ENCODE measurements at places on chromosomes 2 and 18. TPM values are rescaled to one million over a fixed set of nuclear protein-coding genes. Genes with fewer than 3 reads are reported as not detected.

DNA sequence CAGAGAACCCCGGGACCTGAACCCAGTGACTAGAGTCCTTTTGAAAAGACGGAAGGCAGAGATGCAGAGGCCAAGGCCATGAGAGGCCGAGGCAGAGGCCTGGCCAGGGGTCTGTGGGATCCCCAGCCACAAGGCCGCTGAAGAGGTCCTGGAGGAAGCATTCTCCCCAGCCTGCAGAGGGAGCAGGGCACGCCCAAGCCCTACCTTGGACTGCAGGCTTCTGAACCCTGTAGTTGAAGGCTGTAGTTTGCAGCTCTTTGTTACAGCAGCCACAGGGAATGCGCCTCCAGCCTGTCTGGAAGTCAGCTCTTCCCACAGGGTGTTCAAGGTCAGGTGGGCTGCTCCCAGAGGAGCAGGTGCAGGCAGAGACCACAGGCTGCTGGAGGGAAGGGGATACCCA, 22.1 kb upstream of the PXDN start:
- no peak for DNase-seq

DNA sequence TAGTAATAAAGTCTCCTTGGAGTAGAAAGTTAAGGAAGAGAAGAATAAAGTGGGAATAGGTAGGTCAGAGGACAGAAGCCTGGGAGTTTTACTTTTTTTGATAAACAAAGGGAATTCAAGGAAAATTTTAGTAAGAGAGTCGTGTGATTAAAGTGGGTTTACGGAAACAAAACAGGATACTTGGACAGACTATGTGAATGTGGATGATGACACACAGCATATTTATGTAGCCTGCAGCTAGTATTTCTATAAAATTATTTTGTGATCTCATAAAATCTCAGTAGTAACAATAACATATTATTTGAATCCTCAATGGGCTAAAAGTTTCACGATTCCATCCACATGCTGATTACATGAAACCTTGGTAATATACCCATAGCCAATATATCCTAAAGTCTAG, 450.7 kb upstream of the PIK3C3 start:
- no peak for DNase-seq

- no peak for DNase-seq
Observed at GRCh38 chr2:112798979-112799975, 15.0 kb upstream of the IL1A start.

DNA sequence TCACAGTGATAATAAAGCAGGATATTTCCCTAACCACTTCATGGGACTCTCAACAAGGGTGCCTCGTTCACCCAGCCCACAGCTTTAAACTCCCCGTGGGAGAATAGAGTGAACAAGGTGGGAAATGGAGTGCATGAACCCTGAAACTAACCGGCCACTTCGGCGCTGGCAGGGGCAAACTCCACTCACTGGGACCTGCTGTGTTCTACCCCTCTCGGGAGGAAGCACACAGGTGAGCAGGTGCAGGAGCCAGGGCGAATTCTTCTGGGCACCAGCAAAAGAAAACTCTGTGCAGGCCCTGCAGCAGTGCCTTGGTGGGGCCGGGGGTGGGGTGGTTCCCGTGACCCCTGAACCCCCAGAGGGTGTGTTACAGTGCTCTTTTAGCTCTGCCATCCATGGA, 2029.1 kb upstream of the LRRTM1 start:
- DNase-seq, result no peak

DNA sequence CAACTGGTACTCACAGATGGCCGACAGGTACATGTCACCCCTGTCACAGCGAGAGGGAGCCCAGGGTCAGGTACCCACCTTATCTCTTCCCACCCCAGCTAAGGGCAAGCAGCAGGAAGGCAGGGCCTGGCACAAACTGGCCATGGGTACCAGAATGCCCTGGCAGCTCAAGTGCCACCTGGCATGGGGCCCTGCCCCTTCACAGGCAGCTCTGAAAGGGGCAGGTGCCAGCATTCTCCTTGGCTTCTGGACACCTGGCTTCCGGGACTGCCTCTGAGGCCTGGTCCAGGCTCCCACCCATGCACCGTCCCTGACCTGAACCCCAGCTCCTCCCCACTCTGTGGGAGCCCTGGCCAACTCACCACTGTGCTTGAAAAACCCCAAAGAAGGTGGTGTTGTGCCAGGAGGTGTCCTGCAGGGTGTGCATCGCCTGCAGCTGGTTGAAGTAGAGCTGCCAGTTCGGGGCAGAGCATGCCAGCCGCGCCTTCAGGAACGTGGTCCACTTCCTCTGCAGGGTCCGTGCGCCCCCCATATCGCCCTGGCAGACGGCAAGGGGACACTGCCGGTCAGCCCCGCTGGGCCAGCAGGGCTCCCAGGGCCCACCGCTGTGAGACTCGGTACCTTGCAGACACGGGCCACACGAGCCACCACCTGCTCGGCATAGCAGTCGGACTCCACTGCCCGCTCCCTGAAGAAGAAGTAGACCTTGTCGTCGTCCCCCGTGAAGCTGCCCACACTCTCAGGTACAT, 5.4 kb downstream of the SEMA4C start:
- DNase-seq, result no peak

GRCh38 chr2:129492548-129492947, 486.9 kb upstream of the RAB6C start:
- peak; percentile 7 for DNase-seq

DNA sequence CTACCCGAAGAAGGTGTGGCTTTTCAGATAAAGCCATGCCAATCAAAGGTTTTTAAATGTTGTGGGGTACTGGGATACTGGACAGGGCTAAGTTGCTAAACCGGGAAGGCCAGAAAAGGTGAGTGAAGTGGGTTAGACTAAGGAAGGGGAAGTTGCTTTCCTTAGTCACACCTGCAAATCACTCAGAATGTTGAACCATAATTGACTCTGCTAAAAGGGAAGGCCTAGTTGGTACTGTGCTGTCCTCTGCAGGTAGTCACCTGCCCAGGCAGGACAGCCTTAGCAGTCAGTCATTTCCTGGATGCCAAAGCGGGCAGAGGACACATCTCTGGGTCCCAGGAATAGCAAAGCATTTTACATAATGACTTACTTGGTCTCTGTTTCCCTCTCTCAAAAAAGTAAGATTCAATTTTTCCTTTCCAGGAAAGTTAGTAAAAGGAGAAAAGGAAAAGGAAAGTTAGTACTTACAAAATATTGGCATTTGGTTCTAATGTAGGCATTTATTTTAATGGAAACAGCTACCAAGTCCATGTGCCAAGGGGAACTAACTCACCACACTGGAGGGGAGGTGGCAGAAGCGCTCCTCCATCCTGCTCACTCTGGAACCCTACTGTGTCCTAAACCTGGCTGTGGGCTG, 60.3 kb downstream of the RFTN2 start:
- DNase-seq, result no peak

GRCh38 chr2:204264621-204265140, 280.6 kb upstream of the PARD3B start:
- no peak for DNase-seq

GKN1 gene
- polyA plus RNA-seq, result 0.27 TPM

SRBD1 gene
- polyA plus RNA-seq, result 10.0 TPM

FBXO15 gene
- polyA plus RNA-seq, result 0.64 TPM

FAM237A gene
- not detected for polyA plus RNA-seq

L3MBTL4 gene
- 0.78 TPM for polyA plus RNA-seq

All from muscle of leg (tissue), 16 donors.